ENCODE measurements at places on chromosomes 12 and 14. TPM values are rescaled to one million over a fixed set of nuclear protein-coding genes. Genes with fewer than 3 reads are reported as not detected.
A peak's percentile ranks its signal among the peaks of the same experiment; 100 is the strongest.

- no peak for ATAC-seq
Measured at GRCh38 chr12:85713373-85713772, 122.8 kb downstream of the RASSF9 start.

DNA sequence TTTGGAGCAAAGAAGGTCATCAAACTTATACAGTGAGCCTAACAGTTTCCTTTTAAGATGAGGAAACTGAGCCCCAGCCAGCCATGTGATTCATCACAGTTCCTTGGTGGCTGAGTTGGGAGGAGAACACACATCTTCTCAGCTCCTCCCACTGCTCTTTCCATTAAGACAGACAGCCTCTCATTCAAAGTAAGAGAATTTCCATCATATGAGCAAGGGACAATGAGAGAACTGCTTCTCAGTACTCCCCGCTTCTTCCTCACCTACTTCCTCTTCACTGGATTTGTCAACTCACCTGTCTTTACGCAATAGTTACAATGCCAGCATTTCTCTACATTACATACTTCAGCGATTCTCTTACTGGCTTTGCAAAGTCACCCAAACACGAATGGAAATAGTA lies 2.2 kb downstream of the IFNG start:
- ATAC-seq, result peak; percentile 83

- no peak for ATAC-seq
Measured at GRCh38 chr12:17108877-17109541, 503.0 kb upstream of the LMO3 start.

GRCh38 chr12:56086608-56087007 lies 6.6 kb downstream of the ERBB3 start:
- no peak for ATAC-seq

Gene OR6C74
- total RNA-seq, result not detected

Gene RNASE1
- not detected for total RNA-seq

Gene LRRC43
- not detected for total RNA-seq
